ENCODE measurements at places on chromosomes 6 and 20.

- DNase-seq = no peak
Observed at GRCh38 chr20:45909817-45910669, 1.9 kb downstream of the PLTP start.

DNA sequence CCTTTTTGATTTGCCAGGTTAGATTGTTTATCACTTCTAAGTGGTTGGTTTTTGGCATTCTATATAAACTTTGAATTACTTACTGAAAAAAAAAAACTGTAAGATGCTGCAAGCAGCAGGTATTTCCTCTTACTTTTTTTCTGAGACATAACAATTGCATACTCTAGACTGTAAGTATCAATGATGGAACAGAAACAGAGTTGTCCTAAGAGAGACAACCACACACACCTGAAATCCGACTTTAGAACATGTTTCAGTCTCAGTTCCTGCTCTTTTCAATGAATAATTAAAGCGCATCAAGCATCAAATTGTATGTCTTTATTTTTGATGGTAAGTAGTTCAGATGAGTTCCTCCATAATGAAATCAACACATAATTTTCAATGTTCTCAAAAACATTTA, 105.3 kb upstream of the KHDRBS2 start:
- no peak for DNase-seq

DNA sequence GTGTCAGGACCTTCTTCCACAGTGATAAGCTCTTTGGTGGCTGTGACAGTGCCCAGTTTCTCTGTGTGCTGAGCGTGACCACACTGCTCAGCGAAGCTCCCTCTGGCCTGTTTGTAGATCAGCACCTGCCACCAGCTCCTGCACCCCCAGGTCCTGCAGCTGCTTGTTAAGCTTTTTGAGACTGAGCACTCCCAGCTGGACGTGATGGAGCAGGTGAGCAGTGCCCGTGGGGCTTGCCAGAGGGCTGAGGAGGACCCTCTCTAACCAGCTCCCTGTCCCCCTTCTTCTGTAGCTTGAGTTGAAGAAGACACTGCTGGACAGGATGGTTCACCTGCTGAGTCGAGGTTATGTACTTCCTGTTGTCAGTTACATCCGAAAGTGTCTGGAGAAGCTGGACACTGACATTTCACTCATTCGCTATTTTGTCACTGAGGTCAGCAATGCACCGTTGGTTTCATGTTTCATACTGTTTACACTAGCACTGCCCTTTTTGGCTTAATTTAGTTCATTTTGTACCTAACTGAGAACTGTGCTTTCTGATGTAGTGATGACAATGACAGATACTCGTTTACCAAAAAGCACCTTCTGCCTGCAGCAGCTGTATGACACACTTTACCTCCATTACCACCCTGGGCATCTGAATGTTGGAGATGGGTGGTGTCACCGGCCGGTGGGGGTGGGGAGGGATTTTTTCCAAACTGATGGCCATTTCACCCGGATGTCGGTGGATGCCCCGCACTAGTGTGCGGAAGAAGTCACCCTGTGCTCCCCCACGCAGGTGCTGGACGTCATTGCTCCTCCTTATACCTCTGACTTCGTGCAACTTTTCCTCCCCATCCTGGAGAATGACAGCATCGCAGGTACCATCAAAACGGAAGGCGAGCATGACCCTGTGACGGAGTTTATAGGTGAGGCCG, 12.5 kb downstream of the NELFCD start:
- DNase-seq = no peak

DNA sequence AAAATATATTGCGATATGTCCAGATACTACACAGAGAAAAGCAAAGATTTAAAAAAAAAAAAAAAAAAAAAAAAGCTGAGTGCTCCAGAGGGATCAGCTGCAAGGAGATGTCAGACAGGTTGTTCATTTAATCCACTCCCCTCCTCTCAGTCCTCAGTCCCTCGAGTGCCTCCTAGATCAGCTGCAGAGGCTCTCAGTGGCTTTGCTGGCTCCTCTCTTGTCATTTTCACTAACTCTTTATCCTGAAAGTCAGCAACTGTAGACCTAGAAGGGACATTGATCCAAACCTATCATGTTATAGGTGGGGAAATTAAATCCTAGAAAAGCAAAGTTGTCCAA, 61.6 kb downstream of the KIAA0319 start:
- no peak for DNase-seq

DNA sequence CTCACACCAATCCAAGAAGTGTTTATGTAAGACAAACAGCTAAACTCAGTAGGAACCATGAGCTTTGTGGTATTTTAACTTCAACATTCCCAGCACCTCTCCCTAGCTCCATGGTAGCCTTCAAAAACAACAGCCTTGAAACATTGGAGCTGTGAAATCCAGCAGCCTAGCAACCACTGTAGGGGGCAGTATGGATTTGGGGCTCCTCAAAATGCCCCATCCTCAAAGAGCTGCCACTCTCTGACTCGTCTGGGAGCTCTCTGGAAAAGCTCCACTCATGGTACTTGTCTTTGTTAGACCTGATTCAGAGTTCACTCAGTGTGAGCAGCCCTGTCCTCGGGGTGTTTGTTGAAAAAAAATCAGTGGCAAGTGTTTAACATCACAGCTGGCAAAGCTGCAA, 82.9 kb downstream of the KIF6 start:
- DNase-seq = no peak

DNA sequence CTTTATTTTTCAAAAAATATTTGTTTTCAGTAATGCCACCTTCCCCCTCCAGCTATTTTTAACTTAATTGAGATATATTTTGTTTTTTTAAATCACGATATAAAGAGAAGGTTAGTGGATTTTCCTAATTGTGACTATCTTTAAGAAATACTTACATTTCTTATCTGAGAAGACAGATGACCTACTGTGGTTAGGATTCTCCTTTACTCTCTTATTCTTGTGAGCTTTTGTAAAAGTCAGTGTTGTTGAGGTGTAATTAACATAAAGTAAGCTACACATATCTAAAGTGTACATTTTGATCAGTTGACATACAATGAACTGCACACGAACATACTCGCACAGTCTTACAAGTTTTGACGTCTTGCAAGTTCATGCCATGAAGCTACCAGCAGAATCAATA, 144.7 kb downstream of the FARS2 start:
- DNase-seq = no peak

GRCh38 chr6:149201068-149201655, 116.3 kb upstream of the TAB2 start:
- no peak for DNase-seq

- DNase-seq = no peak
Observed at GRCh38 chr20:33148040-33148439, 19.9 kb upstream of the BPIFA2 start.

DNA sequence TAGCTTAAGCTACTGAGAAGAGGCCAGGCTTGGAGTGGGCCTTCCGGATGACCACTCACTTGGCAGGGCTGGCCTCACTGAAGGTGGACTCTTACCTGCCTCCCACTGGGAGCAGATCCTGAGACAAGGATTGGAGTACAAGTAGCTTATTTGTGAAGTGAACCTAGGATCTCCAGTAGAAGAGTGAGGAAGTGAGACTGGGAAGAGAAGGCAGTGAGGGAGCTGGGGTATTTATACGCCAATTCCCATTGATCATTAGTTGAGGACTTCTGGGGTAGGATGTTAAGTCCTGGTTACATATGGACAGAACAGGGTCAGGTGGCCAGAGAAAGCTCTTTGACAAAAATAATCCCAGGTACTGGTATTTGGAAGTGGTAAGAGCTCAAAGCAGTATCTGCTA, 32.3 kb upstream of the RNF24 start:
- DNase-seq = no peak

GRCh38 chr6:123844011-123844410, 40.3 kb downstream of the NKAIN2 start:
- no peak for DNase-seq

DNA sequence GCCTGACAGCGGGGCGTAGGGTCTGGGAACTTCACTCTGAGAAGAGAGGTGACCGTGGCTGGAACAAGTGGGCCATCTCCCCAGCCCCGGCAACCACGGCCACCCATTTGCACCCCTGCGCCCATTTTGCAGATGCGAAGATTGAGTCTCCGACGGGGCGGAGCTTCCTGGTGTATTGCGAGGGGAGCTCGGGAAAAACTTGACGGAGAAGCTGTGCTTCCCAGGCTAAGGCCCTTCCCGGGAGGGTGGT, 653 bp downstream of the ZNF335 start:
- peak; percentile 44 for DNase-seq

Measured in left ventricle myocardium inferior (tissue), 1 donor.